NCI-H1417 (cell line): ENCODE measurements at places on chromosomes 7 and 10.

- no peak for DNase-seq
Observed at GRCh38 chr10:62426086-62426485, 51.9 kb downstream of the ZNF365 start.

DNA sequence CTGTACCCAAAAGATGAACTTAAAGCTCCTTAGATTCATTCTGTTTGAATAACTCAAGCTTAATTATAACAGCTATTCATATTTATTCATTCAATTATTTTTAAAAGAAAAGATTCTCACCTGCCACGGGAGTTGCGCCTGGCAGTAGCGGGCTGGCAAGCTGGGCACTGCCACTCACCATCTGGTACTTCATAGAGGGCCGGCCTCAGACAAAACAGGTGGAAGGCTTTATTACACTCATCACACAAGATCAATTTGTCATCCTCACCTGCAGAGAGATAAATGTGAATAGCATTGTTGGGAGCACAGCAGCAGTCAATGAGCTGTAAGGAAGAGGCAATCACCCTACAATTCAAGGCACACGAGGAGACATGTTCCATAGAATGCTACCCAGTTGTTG lies 15.8 kb downstream of the FZD9 start:
- DNase-seq: peak; percentile 69

- DNase-seq: no peak
Observed at GRCh38 chr7:142590830-142591457, 158.3 kb upstream of the PRSS1 start.

DNA sequence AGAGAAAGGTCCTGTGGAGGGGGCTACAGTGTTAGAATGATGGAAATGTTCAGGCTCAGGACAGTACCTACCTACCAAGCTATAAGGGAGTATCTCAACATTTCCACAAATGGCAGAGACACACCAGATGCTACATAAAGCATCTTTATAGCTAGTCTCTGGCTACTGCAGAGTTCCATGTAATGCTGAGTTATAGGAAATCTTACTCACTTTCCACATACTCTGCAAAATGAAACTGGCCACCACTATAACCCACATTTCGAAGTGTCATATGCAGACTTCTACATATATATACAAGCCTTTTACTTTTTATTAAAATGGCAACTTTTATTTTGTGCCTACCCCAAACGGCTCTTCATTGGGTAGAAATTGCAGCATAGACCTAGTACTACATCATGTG lies 85.5 kb downstream of the FAS start:
- no peak for DNase-seq

GRCh38 chr7:133961724-133962123 lies 165.4 kb upstream of the LRGUK start:
- DNase-seq: no peak

DNA sequence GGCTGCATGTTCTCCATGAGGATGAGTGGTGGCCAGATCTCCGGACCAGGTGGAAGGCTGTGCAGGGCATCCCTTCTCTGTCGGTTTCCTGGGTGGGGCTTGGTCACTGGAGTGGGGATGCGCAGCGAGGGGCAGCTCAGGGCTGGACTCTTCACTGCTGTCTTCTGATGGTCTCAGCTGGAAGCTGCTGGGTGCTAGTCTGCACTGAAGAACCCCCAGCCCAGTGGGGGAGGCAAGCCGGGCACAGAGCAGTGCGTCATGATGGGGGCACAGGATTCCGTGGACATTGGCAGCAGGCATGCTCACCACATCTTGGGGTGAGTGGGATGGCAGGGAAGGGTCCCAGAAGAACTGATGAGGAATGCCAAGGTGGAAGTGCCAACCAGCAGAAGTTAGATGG lies 39.8 kb downstream of the EEPD1 start:
- DNase-seq: no peak

GRCh38 chr10:69404786-69405185 lies 11.9 kb downstream of the TACR2 start:
- DNase-seq: no peak

- no peak for DNase-seq
Observed at GRCh38 chr10:132616170-132616995, 78.8 kb downstream of the INPP5A start.

DNA sequence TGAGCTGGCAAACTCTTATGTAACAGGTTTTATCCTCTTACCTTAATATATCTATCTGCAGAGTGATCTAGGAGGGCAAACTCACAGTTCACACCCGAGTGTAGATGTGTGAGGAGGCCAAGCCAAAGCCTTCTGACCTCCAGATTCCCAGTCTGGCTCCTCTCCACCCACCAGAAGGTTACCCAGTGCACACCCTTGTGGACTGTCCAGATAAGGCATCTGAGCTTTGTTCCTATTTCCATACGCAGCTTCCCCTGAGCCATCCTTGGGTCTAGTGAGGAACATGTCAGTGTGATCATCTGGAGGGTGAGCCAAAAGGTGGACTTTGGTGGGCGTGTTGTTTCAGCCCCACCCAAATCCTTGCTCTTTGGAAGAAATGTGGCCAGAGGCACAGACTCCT lies 203.0 kb upstream of the MEOX2 start:
- DNase-seq: no peak

DNA sequence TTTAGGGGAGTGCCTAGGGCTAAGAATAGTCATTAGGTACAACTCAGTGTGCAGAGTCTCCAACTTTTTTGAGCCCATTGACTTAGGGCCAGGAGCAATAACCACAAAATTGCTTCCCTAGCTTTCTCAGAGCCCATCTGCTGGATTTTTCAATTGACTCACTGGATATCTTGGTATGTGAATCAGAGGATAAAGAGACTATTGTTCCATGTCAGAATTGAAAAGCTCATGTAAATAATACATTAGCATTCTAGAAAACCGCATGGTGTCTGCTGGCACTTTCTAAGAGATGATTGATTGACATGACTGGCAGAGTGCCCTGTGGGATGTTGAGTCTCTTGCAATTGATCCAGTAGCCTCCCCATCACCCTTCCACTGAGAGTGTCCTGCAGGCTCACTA lies 246.2 kb downstream of the CCDC7 start:
- DNase-seq: peak; percentile 26

DNA sequence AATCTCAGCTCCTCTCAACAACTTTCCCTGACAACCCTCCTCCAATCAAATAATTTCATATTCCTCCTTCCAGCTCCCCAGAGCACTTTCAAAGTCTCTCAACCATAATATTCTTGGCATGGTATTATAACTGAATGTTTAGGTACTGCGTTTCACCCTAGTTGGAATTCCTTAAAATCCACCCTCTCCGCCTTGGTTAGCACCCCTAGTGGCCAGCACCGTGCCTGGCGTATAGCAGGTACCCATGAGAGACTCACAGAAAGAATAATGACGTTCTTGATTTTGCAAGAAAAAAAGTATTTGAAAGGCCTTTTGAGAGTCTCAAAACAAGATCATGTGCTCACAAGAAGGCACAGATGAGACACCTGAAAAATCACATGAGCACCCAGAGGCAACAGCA lies 50.9 kb downstream of the GLI3 start:
- DNase-seq: no peak

- DNase-seq: peak; percentile 9
Observed at GRCh38 chr7:28726555-28726954, 231.6 kb downstream of the TRIL start.

- DNase-seq: no peak
Observed at GRCh38 chr7:11298220-11298619, 324.5 kb downstream of the PHF14 start.

- no peak for DNase-seq
Observed at GRCh38 chr7:46508583-46508982, 587.5 kb upstream of the IGFBP3 start.

DNA sequence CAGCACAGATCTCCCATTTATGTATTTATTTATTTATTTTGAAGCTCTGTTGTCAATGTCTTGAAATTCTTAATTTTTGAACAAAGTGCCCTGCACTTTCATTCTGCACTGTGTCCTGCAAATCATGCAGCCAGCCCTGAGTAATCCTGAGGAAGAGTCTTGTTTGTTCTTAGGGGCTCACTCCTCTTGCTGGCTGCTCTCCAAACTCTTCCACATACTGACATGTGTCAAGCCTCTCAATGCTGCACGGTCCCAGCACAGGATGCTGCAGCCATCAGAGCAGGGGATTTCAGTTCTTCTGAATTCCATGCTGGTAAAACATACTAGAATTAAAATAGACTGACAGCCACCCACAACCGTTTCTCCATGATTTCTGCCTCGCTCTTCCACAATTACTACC lies 207.2 kb downstream of the PARD3 start:
- no peak for DNase-seq

- no peak for DNase-seq
Observed at GRCh38 chr7:25864511-25864910, 287.5 kb upstream of the NFE2L3 start.

DNA sequence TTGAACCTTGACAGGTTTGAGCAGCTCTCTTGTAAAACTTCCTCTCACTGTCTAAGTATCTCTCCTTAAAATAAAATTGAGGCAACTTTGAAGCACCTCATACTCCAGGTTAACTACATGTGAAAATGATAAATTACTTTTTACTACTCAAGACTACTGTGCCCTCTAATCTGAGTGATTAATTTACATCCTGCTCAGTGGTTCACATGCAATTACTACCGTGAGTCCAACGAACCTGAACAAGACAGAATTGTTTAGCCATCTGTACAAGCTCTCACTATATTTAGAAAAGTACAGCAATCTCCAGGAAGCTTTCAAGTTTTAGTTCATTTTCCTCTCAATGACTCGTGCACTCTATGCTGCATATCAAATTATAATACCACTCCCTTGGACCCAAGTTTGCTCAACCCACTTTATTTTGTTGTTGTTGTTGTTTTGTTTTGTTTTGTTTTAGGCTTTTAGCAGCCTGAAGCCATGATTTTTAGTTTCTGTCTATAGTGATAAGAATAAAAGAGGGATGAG lies 21.2 kb downstream of the PDE1C start:
- DNase-seq: peak; percentile 21

DNA sequence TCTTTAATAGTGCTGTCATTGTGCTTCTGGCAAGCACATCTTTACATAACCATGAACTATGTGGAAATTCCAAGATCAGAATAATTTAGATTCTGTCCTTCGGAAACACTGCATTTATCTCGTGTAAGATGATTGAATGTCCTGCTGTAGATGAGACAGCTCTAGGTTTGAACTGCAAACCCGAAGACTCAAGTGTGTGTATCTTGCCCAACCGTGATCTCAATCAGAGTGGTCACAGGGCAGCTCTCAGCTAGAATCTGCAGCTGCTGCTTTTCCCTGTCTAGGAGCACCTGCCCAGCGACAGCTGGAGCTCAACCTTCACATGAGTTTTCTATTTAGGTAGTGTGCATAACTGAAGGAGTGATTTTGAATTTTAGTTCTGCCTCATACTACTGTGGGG lies 17.5 kb upstream of the KIF20B start:
- peak; percentile 37 for DNase-seq

DNA sequence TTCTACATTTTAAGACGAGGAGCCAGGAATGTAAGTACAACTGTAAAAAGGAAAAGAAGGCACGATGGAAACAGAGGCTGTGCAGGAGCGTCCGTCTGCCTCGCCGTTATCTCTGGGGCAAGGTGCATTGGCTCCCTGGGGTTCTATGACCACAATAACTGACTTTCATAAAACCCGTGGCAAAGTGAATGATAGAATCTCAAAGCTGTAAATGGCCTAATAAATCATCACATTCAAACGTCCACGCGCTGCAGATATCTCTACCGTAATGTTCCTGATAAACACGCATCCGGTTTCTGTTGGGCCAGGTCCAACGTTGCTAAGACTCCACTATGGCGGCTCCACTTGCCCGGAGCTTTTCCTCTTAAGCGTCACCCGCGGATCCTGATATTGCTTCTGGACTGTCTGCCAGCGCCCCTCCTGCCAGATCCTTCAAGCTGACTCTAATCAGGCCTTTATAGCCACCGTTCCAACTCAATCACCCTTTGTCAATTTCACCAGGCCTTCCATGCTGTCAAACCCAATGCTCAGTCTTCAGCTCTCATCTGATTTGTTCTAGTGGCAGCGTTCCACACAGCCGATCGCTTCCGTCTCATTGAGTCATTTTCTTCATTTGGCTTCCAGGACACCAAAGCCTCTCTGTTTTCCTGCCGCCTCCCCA lies 265.6 kb upstream of the FOXK1 start:
- DNase-seq: peak; percentile 49

GRCh38 chr7:131222171-131222570 lies 105.5 kb upstream of the MKLN1 start:
- no peak for DNase-seq

DNA sequence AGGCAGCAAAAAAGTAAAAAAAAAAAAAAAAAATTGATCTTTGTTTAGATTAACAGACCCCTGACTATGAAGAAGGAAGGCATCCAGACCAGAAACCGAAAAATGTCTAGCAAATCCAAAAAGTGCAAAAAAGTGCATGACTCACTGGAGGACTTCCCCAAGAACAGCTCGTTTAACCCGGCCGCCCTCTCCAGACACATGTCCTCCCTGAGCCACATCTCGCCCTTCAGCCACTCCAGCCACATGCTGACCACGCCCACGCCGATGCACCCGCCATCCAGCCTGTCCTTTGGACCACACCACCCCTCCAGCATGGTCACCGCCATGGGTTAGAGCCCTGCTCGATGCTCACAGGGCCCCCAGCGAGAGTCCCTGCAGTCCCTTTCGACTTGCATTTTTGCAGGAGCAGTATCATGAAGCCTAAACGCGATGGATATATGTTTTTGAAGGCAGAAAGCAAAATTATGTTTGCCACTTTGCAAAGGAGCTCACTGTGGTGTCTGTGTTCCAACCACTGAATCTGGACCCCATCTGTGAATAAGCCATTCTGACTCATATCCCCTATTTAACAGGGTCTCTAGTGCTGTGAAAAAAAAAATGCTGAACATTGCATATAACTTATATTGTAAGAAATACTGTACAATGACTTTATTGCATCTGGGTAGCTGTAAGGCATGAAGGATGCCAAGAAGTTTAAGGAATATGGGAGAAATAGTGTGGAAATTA lies 19.4 kb downstream of the GATA3 start:
- no peak for DNase-seq

GRCh38 chr10:3413937-3414666 lies 241.5 kb upstream of the PITRM1 start:
- no peak for DNase-seq

- DNase-seq: peak; percentile 64
Observed at GRCh38 chr7:148699024-148699781, 500 bp downstream of the CUL1 start.

- no peak for DNase-seq
Observed at GRCh38 chr10:548238-548901, 141.1 kb downstream of the DIP2C start.

GRCh38 chr7:25732766-25733217 lies 419.2 kb upstream of the NFE2L3 start:
- no peak for DNase-seq

- no peak for DNase-seq
Observed at GRCh38 chr10:71752391-71753090, 20.8 kb downstream of the VSIR start.

- DNase-seq: peak; percentile 59
Observed at GRCh38 chr7:29102558-29103151, 43.7 kb downstream of the CPVL start.

DNA sequence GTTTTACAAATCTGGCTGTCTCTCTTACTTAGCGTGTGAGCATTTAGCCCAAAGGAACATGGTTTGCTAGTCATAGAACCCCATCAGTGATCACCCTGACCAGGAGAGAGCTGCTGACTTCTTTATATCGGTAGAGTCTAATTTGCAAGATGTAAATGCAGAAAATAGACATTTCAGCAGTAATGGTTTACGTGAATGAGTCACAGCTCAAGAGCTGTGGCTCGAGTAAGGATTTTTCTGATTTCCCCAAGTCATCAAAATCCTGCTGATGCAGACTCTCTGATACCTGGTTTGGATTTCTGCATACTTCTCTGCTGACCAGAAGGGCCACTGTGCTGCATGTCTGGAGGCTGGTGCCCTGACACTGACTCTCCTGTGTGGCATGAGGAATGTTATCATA lies 25.7 kb downstream of the NUB1 start:
- no peak for DNase-seq

GRCh38 chr10:96637709-96638108 lies 50.9 kb upstream of the TM9SF3 start:
- no peak for DNase-seq
